ENCODE measurements at places on chromosomes 5 and 9.

GRCh38 chr9:126471084-126471624 lies 142.6 kb upstream of the LMX1B start:
- DNase-seq, result peak; percentile 40

DNA sequence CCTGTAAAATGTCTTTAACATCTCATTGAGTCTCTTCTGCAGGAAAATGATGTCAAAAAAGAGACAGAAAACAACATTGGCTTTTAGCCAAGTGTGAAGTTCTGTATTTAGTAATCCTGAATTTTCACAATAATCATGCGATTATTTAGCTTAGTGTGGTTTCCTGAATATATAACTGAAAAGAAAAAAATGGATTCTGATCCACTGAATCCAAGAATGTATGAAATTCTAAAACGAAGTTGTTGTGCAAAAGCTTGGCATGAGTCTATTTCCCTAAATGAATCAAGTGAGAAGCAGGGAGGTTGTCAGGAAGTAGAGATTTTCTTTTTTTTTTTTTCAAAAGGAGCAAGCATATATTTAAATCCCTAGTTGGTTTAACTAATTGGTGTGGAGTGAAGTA lies 145.9 kb upstream of the CDH6 start:
- DNase-seq, result no peak

GRCh38 chr5:18605186-18605585 lies 970.9 kb downstream of the TAF11L14 start:
- no peak for DNase-seq

DNA sequence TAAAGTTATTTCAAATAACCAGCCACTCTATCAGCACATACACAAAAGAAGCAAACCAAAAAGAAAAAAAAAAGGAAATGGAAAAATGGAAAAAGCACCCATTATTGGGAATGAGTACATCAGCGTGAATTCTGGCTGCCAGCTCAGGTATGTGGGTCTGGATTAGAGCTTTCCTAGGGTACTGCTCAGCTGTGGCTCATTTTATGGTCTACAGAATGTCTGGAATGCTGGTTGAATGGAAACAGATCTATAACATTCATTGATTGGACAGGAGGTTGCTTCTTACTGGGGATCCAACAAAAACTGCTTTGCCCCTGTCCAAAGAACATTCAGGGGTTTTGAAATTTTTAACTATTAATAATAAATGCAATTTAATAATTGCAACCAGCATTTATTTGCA lies 3.9 kb upstream of the CAST start:
- DNase-seq, result no peak

DNA sequence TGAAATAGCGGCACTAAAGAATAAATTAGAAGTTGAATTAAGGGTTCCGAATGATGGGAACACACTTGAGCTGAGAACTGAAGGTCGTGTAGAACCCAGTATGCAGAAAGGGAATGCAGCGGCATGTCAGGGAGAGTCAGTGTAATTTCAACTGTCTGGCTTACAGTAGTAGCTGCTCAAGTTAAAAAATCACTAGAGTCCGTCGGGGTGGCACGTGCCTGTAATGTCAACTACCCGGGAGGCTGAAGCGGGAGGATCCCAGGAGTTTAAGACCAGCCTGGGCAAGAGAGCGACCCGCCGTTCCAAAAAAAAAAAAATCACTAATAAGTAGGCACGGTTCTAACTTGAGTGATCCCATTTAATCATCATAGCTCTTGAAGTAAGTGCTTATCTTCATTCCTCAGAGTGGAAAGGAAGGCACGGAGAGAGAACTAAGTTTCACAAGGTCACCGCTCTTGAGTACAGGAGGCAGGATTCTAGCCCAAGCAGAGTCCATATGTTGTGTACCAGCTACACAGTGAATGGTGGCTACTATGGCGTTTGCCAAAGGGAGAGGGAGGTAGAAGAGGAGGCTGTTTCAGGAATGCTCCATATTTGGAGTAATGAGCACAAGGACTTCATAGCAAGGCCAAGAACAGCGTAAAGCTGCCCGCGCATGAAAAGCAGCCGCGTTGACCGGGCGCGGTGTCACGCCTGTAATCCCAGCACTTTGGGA lies 831 bp downstream of the RMRP start:
- DNase-seq, result no peak

DNA sequence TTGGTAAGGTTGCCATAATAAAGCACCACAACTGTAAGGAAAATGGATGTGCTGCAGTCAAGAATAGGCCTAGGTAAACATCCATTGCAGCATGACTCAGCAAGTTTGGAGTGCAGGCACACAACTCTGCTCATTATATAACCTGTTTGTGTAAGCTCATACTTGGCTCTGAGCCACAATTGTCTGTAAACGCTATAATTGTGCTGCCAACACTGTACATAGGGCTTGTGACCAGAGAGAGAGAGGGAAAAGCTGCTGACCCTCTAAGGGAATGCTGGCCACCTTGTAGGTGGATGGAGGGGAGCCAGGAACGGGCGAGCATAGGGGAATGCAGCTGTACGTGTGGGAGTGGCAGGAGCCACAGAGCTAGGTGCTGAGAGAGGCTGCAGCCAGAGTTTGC lies 2186.5 kb upstream of the ACO1 start:
- no peak for DNase-seq

- DNase-seq, result no peak
Observed at GRCh38 chr9:110936237-110936636, 102.0 kb downstream of the LPAR1 start.

DNA sequence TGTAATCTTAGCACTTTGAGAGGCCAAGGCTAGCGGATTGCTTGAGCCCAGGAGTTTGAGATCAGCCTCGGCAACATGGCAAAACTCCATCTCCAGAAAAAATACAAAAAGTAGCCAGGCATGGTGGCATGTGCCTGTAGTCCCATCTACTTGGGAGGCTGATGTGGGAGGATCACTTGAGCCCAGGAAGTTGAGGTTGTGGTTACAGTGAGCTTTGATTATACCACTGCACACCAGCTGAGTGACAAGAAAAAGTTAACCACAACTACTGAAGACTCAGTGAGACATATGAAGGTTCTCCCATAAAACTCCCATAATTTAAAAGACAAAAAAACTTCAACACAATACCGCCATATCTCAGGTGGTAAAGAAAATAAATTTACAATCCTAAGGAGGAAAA lies 98.0 kb downstream of the NR6A1 start:
- no peak for DNase-seq

DNA sequence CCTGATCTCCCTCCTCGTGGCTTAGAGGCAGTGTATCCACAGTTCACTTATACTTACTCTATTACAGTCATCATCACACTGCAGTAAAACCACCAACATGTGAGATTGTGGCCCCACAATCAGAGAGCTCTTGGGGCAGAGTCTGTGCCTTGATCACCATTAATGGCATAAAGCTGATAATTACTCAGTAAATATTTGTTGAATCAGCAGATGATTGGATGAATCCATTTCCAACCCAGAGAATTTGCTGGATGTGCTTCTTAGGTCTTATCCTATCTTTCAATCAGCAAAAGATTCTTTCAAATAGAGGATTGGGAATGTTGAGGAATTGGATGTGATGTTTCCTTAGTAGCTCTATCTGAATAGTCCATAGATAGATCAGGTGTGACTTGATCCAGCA lies 88.8 kb upstream of the PITX1 start:
- no peak for DNase-seq

DNA sequence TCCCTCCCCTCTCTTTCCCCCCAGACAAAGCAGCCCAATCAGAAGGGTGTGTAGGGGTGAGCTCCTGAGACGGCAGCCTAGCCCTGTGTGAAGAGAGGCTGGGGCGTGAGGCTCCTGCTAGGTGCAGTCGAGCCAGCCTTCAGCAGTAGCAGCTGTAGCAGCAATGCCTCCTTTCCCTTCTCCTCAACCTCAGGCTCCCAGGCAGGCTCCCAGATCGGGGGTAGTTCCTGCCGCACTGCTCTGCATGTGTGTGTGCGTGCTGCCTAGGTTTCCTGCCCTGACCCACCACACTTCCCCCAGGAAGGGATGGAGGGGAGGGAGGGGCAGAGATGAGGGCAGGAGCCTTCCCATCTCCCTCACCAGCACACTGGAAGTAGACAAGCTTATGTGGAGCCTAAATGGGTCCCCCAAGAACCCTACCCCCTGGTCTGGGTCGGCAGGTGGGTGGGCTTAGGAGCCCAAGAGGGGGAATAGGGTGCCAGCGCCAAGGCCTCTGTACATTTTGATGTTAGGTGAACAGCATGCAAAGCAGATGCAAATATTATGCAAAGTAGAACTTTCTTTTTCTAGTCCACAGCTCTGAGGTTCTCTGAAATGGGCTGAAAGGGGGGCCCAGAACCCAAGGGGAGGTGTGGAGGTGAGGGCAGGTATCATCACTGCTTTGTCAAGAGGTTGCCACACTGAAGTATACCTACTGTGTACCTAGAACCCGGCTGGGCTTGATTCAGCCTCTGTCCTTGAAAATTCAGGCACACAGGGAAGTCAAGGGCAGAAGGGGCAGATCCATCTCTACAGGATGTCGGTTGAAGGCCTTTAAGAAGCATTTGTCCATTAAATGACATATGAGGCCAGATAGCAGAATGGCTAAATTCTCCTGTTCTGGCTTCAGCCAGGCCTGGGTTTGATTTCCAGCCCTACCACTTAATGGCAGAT lies 57.8 kb downstream of the CXXC5 start:
- DNase-seq, result no peak

- no peak for DNase-seq
Observed at GRCh38 chr5:59656351-59657254, 236.9 kb downstream of the PDE4D start.

DNA sequence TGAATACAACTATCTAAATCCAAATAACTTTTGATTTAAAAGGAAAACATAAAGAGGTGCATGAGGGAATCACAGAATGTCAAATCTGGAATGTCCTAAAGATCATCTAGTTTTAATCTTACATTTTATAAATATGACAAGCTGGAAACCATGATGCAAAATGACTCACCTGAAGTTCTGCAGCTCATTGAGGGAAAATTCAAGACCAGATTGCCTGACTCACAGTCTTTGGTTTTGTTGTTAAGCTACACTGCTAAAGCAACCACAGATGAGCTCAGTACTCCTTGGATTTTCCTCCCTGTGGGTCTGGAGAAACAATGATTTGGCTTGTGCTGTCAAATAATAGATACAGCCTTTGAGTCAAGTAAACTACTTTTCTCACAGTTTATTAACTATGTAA lies 19.1 kb upstream of the EDIL3 start:
- DNase-seq, result no peak

DNA sequence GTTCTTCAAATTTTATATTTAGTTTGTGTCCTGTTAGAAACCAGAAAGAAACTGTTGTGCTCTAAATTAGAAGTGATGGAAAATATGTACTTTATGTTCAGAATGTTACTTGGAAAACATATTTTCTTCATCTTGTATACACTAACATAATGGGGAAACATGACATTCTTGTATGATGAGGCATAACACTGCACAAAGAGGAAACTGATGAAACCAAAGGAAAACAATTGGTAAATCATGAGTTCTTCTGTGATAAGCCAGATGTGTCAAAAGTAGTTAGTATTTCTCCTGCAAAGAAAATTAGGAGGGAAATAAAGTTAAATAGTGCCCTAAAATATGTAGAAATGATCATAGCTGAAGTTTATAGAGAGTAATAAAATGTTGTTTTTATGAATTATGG lies 111.1 kb upstream of the FBN2 start:
- DNase-seq, result no peak

GRCh38 chr9:128127568-128127989 lies at the start of gene PTGES2:
Gene PTGES2, minus strand, starts transcription at chr9:128127729. Its CDS starts 12 bp downstream, at chr9:128127717.
- peak; percentile 59 for DNase-seq

- DNase-seq, result no peak
Observed at GRCh38 chr5:7445068-7445467, 49.1 kb downstream of the ADCY2 start.

GRCh38 chr9:13608451-13608850 lies 329.0 kb upstream of the MPDZ start:
- no peak for DNase-seq

- DNase-seq, result no peak
Observed at GRCh38 chr5:129125819-129126218, 31.3 kb downstream of the ISOC1 start.

- no peak for DNase-seq
Observed at GRCh38 chr9:93020771-93021670, 37.5 kb upstream of the SUSD3 start.

- DNase-seq, result no peak
Observed at GRCh38 chr9:79584655-79584982, 12.9 kb downstream of the TLE4 start.

DNA sequence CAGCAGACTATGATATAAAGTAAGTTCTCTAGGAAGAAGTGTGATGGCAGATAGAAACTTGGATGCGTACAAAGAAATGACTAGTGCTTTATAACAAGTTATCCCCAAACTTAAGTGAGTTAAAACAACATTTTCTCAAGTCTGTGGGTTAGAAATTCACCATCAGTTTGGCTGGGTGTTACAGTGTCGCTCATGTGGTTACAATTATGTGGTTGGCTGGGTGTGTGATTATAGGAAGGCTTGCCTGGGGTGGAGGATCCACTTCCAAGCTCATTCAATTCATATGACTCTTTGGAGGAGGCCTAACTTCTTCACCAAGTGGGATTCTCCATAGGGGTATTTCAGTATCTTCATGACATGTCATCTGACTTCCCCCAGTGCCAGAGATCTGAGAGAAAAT lies 10.3 kb upstream of the C9orf40 start:
- no peak for DNase-seq

GRCh38 chr5:55308254-55308836 lies 556 bp downstream of the MTREX start:
- no peak for DNase-seq

GRCh38 chr5:149636861-149637246 lies 55.6 kb downstream of the ARHGEF37 start:
- DNase-seq, result peak; percentile 41

GRCh38 chr5:122999947-123000563 lies 36.5 kb downstream of the PPIC start:
- peak; percentile 2 for DNase-seq

- no peak for DNase-seq
Observed at GRCh38 chr9:112487799-112488340, 1.2 kb downstream of the KIAA1958 start.

DNA sequence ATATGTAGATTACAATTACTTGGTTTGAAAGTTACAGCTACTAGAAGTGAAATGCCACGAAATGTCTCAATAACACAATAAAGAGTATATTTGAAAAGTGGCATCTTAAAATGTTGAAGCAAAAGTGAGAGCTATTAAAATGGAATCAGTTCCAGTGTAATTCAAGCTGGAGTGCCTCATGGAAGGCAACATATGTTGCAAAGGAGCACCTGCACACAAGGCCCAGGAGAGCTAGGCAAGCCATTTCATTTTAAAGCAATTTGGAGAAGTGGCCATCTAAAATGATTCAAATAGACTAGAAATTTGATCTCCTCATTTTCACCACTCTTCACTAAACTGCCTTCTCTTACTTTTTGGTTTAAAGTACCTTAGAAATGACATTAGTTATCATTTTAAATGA lies 167.8 kb downstream of the GABRB2 start:
- DNase-seq, result no peak

DNA sequence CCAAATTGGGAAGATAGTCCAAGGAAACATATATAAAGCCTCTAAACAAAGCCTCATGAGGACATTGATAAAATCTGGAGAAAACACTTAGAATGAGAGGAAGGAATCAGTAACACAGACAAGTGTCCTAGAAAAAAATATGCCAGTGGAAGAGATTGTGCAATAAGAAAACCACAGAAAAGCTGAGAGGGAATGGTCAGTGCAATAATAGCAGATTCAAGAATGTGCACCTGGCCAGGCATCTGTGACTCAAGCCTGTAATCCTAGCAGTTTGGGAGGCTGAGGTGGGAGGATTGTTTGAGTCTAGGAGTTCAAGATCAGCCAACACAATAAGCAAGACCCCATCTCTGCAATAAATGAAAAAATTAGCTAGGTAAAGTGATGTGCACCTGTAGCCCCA lies 691.2 kb upstream of the CDH6 start:
- no peak for DNase-seq
